H9 (cell line): ENCODE measurements at places on chromosomes 16 and 17. TPM values are rescaled to one million over a fixed set of nuclear protein-coding genes. Genes with fewer than 3 reads are reported as not detected.
A peak's percentile ranks its signal among the peaks of the same experiment; 100 is the strongest.

The AANAT gene
- total RNA-seq = 0.15 and 0.55 TPM in 2 replicates

The SLC5A10 gene
- total RNA-seq = not detected in 2 replicates

The C1QL1 gene
- 6.0 and 6.4 TPM in 2 replicates for total RNA-seq

The STH gene
- total RNA-seq = not detected in 2 replicates

The GPRC5B gene
- total RNA-seq = 137 and 138 TPM in 2 replicates

The TP53TG3F gene
- total RNA-seq = not detected in 2 replicates

The EXOC3L1 gene
- total RNA-seq = 3.1 and 3.3 TPM in 2 replicates

The SMTNL2 gene
- 0.77 and 1.6 TPM in 2 replicates for total RNA-seq

The COL1A1 gene
- 104 and 112 TPM in 2 replicates for total RNA-seq

The KLHL10 gene
- 0.22 and 0.46 TPM in 2 replicates for total RNA-seq

GRCh38 chr16:80790751-80791150, 13.6 kb downstream of the CDYL2 start:
- no peak for DNase-seq

DNA sequence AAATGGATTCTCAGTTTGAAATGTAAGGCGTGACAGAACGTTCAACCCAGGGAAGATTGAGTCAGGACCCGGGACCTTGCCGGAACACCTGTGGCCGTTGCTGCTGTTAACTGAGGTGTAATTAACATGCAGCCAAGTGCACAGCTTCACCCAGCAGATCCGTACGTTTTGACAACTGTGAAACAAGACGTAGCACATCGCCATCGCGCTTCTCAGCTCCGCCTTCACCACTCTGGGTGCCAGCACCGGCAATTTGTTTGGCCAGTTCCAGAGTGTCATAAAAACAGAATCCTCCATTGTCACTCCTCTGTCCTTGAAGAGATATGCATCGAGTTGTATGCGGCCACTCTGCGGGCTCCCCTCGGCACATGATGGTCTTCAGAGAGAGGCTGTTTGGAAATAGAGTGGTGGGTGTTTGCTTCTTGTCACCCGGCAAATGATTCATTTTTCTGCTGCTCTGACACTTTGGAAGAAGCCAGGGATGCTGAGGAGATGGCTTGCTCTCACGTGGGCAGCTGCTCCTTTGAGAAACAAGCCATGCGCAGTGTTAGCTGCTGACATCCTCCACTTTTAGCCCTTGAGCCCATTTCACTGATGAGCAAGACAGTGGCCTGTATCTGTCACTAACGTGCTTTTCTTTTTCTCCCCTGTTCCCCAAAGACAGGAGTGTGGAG, 22.6 kb downstream of the NAA60 start:
- DNase-seq = no peak

DNA sequence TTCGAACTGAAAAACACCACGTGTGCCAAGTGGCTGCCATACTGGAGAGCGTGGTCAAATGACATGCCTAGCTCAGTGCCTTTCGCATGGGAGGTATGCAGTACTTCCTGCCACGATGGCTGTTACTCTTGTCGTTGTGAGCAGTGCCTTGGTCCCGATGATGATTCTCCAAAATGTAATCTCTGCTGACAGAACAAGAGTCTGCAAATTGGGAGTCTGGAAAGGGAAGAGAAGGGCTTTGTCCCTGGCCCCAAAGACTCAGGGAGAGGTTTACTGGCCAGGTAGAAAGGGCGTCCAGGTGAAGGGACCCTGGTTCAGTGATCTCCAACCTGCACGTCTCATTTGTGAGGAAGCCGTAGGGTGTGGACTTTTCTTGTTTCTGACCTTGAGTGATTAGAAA, 336.6 kb downstream of the WWOX start:
- no peak for DNase-seq

GRCh38 chr16:50088302-50088701, 22.5 kb downstream of the HEATR3 start:
- no peak for DNase-seq

DNA sequence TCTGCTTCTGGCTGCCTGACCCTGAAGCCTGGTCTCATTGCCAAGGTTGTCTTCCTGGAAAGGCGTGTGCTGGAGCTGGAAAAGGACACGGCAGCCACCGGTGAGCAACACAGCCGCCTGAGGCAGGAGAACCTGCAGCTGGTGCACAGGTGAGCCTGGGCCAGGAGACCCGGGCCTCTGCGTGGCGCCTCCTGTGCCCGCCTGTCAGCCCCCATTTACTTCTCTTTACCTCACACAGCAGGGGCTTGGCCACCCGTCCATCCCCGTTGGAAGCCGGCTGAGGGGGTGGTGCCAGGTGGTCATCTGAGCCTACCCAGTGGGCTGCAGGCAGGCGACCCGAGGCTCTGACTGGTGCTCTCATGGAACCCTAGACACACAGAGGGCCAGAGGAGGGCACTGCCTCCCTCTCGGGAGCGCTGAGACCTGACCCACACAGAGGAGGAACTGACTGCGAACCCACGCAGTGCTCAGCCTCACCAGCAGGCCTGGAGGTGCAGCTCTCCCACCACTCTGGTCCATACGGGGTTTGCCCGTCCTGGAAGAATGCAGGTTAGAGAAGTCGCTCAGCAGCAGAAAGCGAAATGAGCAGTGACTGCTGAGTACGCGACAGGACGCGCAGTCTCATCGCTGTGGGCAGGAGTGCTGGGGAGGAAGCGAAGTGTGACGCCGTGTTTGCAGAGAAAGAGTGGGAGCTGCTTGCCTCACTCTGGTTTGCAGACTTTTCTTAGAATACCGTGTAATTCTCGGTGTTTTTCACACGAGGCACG, 21.9 kb upstream of the CAPN15 start:
- DNase-seq = peak; percentile 65

DNA sequence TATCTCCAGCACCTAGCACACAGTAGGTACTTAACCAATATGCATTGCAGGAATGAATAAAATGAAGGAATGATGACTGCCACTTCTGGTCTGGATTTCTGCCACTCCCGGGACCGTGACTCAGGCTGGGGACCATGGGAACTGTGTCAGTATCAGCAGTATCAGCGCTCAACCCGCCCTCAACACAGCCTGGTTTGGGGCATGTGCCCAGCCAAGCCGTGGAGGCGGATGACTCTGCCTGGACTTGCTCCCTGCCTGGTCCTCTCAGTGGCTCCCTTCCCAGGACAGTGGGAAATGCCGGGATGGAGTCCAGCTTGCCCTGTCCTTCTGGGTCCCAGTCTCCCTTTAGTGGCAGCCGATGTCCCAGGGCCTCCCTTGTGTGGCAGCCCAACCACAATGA, 55.1 kb downstream of the SRCIN1 start:
- DNase-seq = no peak

DNA sequence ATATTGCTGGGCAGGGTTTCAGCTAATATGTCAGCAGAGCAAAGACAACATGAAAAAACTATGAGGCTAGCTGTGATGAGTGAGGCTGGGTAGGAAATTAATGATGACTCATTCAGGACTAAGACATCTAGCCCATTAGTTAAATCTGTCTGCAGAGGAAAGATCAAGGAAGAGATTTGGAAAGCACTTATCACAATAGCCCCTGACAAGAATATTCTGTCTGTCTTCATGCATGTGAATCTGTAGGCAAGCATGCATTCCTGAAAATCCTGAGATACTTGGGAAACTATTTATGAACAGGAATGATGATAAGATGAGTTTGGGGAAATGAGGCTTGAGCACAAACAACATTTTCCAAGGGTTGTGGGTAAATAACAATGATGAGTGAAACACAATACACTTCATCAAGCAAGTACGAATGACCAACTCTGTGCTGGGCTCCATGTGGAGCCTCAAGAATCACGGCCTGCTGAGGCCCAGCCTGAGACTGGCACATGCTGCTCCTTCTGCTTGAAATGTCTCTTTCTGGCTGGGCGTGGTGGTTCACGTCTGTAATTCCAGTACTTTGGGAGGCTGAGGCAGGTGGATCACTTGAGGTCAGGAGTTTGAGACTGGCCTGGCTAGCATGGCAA, 96.5 kb upstream of the ASIC2 start:
- no peak for DNase-seq

GRCh38 chr16:3971706-3972105, 91.2 kb upstream of the CREBBP start:
- no peak for DNase-seq

GRCh38 chr16:86771506-86772460, 193.4 kb downstream of the FOXL1 start:
- DNase-seq = no peak

GRCh38 chr17:79942591-79943346, 92.9 kb downstream of the TBC1D16 start:
- peak; percentile 31 for DNase-seq

DNA sequence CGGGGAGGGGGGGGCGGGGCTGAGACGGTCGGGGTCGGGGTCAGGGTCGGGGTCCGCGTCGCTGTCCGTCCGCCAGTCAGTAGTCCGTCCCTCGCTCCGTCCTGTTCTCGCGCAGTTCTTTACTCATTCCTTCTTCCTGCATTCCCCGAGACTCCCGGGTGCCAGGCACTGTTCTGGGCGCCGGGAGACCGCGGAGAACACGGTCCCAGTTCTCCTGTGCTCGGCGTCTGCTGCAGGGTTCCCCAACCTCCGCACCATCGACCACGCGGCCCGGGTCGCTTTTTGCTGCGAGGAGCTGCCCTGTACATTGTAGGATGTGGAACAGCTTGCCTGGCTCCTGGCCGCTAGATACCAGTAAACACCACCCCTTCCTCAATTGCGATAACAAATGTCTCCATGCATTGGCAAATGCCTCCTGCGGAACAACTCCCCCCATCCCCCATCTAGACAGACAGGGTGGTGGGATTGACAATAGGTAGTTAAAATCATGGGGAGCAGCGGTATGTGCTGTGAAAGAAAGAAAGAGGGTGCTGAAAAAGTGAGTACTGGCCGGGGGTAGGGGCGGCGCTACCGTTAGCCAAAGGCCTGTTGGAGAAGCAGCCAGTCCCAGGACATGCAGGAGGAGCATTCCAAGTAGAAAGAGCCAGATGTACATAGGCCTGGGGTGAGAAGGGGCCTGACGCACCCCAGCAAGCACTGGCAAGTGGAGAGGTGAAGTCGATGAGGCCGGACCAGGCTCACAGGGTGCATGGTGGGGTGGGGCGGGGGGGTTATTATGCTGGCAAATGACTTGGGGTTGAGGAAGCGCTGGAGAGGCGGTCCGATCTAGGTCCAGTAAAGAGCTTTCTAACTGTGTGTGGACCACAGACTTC, 631 bp downstream of the TRAF7 start:
- DNase-seq = no peak

DNA sequence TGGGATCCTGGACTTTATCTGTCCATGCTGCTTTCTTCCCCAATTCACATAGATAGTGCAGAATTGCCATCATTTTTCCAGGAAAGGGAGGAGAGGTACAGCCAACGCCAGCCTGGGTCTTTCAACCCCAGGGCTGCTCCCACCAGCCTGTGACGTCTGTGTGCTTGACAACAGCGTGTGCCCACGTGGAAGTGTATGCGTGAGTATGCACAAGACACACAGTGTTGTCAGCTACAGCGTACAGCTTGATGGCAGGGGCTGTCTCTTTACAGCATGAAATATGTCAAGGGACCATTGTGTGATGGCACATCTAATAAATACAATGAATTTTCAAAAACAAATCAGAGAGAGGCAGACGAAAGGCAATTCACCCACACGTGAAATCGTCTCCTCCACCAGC, 62.3 kb downstream of the GSG1L start:
- DNase-seq = no peak

- DNase-seq = no peak
These were observed 60.9 kb downstream of the VPS53 start for GRCh38 chr17:653724-654123.

DNA sequence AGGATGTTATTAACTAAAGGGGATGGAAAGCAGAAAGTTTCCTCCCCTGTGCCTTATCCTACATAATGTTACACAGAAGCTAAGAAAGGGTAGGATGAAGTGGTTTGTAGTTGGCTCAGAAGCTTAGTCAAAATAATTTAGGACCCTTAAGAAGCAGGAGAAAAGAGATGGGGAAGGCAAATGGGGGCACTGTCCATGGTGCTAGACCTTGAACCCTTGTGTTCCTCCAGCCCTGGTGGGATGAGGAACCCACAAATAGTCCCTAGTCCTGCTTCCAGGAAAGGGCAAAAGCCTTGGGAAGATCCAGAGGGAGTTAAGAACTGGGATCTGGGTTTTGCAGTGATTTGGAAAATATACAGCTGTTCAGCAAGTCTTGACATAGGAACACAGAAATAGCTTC, 54.5 kb downstream of the SLC5A11 start:
- no peak for DNase-seq

GRCh38 chr16:75235721-75236193, 15.7 kb downstream of the BCAR1 start:
- no peak for DNase-seq

- DNase-seq = no peak
These were observed 50.0 kb upstream of the IRX6 start for GRCh38 chr16:55273959-55274358.

DNA sequence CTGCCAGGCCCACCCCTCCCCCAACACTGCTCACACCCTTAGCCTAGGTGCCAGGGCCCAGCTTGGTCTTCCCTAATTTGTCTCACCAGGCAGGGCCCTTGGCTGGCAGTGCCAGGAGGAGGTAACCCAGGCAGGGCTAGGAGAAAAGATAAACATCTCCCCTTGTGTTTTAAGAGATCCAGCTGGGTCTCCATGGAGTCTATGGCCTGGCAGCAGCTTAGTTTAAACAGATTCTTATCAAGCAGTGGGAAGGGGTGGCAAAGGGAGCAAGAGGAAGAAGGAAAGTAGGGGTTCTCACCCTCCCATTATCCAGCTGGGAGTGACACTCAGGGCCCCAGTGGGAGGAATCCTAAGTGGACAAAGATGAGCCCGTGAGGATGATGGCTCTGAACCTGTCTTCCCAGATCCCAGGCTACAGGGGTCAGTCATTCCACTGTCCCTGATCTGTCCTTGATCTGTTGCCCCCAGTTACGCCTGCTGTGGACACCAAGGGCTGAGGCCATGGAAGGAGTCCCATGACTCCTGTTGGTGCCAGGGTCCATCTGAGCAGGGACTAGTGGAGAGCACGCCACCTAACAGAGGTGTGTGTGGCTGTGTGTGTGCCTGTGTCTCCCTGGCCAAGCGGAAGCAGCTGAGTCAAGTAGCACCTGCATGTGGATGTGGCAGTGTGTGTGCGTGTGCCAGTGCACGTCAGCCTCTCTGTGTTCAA, 47.4 kb upstream of the MEIOC start:
- peak; percentile 56 for DNase-seq

- DNase-seq = peak; percentile 87
These were observed 195.3 kb upstream of the RPL38 start for GRCh38 chr17:74008196-74008595.

DNA sequence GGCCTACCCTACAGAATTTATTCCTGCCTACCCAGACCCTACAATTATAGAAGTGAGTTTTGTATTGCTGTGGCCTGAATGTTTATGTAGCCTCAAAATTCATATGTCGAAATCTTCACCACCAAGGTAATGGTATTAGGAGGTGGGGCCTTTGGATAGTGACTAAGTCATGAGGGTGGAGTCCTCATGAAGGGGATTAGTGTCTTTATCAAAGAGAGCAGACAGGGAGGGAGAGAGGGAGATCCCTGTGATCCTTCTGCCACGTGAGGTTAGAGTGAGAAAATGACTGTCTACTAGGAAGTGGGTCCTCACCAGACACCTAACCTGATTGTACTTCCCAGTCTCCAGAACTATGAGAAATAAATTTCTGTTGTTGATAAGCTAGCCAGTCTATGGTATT, 981 bp upstream of the DUXB start:
- no peak for DNase-seq

GRCh38 chr16:48441863-48442279, 56.7 kb upstream of the SIAH1 start:
- DNase-seq = no peak

GRCh38 chr17:27419156-27419555, 37.1 kb upstream of the KSR1 start:
- no peak for DNase-seq
